ENCODE measurements at places on chromosomes 11 and 22.

- no peak for DNase-seq
Observed at GRCh38 chr11:63508009-63508408, 2.1 kb downstream of the LGALS12 start.

DNA sequence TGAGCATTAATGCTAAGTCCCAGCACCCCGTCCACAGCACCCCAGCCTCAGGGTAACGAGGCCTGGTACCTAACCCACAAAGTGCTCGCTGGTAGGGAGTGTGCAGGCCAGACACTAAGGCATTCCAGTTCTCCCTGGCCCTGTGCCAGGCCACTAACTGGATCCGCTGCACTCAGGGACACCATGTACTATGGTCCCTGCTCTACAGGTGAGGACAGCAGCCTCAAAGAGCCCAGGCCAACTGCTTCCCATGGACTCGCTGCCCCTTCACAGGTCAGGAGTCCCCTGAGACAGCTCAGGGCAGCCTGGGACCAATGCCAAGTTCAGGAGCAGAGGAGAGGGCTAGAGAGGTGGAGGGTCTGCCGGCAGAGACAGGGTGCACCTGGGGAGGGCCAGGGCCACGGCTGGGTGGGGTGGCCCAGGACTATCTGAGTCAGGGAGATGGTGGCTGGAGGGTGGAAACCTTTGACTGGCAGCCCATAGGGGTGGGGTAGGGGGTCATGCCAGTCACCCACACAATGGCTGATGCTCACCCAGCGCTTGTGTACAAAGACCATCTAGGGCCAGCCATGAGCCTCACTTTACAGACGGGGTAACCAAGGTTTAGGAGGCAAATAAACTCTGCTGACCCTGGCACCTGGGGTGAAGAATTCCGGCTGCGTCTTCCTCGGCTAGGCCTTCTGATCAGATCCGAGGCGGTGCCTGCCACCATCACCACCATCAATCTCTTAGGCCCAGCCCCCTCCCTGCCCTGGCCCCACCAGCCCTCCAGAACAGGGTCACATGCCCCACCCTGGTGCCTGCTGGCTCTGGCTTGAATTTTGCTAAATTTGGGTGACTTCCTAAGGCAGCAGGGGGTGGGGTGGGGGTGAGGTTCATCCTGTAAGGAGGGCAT, 5.6 kb downstream of the OSBPL5 start:
- DNase-seq = no peak

DNA sequence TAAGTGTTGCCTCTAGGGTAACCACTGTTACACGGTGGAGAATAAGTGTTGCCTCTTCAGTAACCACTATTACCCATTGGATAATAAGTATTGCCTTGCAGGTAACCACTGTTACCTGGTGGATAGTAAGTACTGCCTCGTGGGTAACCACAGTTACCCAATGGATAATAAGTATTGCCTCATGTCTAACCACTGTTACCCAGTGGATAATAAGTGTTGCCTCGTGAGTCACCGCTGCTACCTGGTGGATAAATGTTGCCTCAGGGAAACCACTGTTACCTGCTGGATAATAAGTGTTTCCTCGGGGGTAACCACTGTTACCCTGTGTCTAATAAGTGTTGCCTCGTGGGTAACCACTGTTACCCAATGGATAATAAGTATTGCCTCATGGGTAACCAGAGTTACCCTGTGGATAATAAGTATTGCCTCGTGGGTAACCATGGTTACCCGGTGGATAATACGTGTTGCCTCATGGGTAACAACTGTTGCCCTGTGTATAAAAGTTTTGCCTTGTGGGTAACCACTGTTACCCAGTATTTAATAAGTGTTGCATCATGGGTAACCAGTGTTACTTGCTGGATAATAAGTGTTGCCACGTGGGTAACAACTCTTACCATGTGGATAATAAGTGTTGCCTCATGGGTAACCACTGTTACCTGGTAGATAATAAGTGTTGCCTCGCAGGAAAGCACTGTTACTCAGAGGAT, 12.3 kb upstream of the NXPE4 start:
- no peak for DNase-seq

DNA sequence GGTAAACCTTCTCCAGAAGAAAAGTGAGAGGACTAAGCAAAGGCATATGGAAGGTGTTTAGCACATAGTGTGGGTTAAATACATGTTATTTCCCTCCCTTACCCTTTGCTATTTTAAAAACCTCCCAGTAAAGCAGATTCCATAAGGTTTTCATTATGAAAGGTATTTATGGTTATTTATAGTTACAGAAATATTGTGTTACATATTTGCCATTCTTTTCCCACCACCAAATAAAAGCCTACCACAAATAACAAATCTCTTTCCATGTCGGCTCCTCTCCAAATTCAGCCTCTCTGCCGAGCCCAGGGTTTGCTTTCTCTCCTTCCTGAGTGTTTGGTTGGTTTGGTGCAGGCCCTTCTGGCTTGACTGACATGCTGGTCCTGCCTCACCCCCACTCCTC, 64.4 kb downstream of the INSC start:
- no peak for DNase-seq

GRCh38 chr11:44116234-44116830, 20.9 kb downstream of the EXT2 start:
- DNase-seq = no peak

GRCh38 chr11:61737131-61737530, 15.3 kb upstream of the MYRF start:
- DNase-seq = no peak

DNA sequence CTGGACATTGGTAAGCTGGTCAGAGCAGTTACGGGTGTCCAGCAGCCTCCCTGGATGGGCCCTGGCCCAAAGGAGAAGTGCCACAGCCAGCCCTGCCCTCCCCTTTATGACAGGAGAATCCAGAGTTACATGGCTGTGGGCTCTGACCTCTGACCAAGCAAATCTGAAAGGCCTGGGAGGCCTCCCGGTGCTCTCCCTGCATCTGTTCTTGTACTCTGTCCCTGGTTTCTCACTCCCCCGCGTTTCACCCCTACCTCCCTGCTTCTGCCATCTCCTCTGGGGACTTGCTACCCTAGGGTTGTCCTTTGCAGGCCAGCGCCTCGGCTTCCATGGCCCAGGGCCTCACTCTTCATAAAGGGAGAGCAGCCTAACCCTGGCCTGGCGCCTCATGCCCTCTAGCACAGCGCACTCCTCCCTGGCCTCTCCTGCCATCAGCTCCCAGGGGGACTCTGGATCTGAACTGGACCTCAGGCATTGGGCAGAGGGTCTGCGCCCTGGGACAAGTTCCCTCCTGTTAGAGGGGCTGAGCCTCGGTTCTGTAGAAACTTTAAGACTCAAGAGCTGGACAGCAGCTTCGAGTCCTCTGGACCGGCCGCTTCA, 10.7 kb downstream of the PICK1 start:
- DNase-seq = no peak

- no peak for DNase-seq
Observed at GRCh38 chr11:63958008-63958407, 16.4 kb upstream of the COX8A start.

DNA sequence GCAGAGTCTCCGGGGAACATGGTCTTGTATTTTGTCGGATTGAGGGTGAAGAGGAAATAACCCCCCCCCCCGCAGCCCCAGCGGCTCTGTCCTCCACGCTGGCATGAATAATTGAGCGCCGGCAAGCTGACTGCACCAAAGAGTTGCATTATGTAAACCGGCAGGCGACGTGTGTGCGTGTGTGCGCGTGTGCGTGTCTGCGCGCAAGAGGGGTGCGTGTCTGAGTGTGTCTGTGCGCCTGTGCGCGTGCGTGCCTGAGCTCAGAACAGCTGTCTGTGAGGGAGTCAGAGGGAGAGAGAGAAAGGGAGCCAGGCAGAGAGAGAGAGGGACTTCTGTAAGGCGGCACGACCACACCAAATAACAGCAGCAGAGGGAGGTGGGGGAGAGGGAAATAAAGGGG, 94.4 kb downstream of the SCN3B start:
- no peak for DNase-seq

DNA sequence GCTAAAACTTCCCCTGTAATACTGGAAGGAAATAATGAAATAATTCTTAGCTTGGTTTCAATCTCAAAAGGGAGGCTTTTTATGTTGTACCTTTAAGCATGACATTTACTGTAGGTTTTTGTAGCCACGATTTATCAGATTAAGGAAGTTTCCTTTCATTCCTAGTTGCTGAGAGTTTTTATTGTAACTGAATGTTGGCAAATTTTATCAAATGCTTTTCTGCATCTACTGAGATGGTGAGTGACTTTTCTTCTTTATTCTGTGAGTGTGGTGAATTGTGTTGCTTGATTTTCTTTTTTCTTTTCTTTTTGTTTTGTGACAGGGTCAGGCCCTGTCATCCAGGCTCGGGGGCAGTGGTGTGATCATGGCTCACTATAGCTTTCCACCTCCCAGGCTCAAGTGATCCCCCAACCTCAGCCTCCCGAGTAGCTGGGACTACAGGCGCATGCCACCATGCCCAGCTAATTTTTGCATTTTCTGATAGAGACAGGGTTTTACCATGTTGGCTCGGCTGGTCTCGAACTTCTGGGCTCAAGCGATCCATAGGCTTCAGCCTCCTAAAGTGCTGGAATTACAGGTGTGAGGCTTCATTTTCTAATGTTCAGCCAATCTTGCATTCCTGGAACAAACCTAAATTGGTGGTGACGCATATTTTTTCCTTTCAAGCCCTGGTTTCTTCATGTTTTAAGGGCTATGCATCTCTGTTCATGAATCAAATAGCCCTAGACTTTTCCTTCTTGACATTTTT, 26.2 kb downstream of the SUSD2 start:
- DNase-seq = no peak

DNA sequence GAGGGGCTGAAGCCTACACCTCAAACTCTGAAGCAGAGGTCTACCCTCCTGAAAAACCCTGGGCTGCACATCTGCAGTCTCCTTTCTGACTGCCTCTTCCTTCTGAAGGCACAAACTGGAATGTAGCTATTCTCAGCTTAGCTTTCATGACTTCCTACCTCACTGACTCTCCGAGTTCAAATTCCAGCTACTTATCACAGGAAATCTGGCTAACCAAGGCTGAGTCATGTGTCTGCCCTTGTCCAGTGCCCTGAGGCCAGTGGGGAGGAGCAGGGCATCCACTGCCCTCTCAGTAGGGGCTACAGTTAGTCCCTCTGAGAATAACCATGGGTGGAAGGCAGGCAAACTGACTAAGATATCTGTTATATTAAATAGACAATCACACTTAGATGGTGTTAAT, 29.2 kb downstream of the PDGFD start:
- DNase-seq = no peak

DNA sequence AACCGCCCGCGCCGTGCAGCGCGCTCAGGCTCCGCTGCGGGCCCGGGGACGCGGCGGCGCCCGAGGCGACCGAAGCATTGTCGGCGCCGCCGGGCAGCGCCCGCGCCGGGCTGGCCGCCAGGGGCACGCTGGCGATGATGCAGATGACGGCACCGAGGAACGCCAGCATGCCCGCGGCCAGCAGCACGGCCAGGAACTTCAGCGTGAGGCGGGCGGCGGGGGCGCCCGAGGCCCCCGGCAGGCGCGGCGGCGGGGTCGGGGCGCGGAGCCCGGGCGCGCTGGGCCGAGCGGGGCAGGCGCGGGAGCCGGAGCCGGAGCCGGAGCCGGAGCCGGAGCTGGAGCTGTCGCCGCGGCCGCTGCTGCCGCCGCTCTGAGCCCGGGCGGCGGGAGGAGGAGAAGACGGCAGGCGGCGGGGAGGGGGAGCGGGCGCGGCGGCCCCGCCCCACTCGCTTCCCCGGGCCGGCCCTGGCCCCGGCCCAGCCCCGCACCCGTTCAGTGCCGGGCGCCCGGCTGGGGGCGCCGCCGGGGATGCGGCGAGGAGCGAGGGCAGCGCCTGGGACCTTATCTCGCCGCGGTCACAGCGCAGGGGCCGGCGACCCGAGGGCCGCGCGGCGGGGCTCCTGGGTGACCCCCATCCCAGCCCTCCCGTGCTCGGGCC, at the start of gene NPTXR:
Gene NPTXR, minus strand, starts transcription at position 372 of the 658 bp plus-strand sequence.
- no peak for DNase-seq

GRCh38 chr11:105142167-105142566, 2.6 kb upstream of the CARD18 start:
- no peak for DNase-seq

DNA sequence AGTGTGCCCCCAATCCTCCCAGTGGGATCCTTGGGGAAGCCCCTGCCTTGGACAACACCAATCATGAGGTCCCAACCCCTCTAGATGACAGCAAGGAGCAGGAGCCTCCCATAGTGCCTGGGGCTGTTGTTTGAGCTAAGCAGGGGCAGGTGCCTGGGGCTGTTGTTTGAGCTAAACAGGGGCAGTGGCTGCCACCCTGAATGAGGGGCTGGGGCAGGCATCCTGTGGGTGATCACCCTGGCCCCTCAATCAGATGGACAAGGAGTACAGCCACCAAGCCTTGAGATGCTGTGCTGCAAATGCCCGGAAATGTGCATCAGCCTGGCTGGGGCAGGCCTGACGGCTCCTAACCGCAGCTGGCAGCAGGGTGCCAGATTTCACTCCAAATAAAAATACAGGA, 66.7 kb downstream of the MYEOV start:
- DNase-seq = no peak

GRCh38 chr22:39920134-39920743, 19.4 kb downstream of the GRAP2 start:
- DNase-seq = peak; percentile 67

GRCh38 chr22:50315289-50316113, 8.1 kb upstream of the PLXNB2 start:
- DNase-seq = no peak

DNA sequence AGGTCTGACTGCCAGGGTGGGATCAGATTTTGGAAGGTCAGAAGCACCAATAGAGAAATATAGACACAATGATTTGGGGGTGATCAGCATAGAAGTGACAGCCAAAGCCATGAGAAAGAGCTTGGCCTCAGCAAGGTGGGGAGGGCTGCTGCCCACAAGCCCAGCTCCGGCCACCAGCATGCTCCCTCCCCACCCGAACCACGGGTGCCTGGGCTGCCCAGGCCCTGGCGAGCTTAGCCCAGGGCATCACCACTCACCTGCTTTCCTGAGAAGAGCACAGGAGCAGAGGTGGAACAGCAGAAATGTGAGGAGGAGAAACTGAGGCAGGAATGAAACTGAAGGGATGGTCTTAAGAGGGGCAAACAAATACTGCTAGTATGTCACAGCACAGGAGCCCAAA, 48.8 kb downstream of the LRFN4 start:
- DNase-seq = no peak

DNA sequence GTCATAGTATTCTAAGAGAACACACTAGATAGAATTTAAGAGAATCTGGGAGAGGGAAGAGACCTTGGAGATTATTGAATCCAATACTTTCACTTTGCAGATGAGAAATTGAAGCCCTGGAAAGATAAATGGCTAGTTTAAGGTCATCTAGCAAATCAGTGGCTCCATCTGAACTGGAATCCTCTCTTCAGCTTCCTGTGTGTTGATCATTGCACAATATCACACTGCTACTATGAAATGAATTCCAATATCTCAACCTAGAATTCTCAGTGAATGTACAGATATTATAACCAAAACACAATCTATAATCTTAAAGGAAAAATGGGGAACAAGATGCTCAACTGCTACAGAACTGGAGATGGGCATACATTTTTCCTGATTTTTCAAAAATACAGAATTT, 44.1 kb downstream of the DCUN1D5 start:
- no peak for DNase-seq

All from stimulated activated CD8-positive, alpha-beta memory T cell treated with anti-CD3 and anti-CD28 coated beads, Interleukin-15, amount 100 ng/mL, for 4 hours (primary cell).